ENCODE measurements at places on chromosomes 1 and 21.

- H3K27ac ChIP-seq, result no peak overlapping the region
- no peak overlapping the region for H3K4me3 ChIP-seq
- H3K27me3 ChIP-seq, result no peaks in the 10 kb centered on the region
- H3K36me3 ChIP-seq, result no peaks in the 10 kb centered on the region
These were observed 32.6 kb downstream of the TNFRSF8 start for GRCh38 chr1:12095452-12096263.

DNA sequence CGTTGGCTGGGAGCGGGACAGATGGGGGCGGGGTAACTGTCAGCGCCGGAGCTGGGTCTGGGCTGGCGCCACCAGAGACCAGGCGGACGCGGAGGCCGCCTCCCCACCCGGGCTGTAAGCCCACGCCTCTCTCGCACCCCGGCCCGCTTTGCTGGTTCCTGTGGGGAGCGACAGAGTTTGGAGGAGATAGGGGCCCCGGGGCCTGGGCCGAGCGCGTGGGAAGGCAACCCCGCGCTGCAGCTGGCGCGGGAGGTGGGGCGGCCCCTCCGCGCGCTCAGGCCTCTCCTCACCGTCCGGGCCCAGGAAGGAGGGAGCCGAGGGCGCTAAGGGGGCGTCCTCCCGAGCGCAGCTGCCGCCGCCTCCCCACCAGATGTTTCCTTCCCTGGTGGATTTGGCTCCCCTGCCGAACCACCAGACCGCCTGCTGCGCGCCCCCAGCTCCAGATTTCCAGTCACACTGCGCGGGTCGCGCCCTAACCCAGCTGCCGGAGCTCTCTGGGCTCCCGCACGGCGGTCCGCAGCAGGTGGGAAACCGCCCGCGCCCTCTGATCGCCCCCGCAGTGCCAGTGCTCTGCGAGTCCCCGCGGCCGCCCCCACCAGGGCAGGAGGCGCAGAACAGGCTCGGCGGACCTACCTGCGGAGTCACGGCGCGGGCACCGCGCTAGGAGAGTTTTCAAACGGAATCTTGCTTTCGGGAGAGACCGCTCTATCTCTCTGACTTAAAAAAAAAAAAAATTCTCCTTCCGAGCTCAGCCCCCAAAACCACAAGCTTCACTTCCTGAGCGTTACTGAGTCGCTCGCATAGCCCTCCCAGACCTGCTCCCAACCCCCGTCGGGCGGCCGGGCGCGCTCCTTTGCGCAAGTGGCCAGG lies 1.1 kb downstream of the GFI1 start:
- no peaks in the 10 kb centered on the region for H3K36me3 ChIP-seq
- H3K4me1 ChIP-seq, result peaks cover 33% of the 10 kb centered on the region
- peak overlapping the region; percentile 63 for H3K4me3 ChIP-seq
- peaks cover 60% of the 10 kb centered on the region for H3K27me3 ChIP-seq

- no peak overlapping the region for H3K4me3 ChIP-seq
- no peak overlapping the region for H3K27ac ChIP-seq
- no peak for DNase-seq
- H3K36me3 ChIP-seq, result peaks cover 4% of the 10 kb centered on the region
These were observed 43.0 kb downstream of the KDM1A start for GRCh38 chr1:23062271-23062670.

DNA sequence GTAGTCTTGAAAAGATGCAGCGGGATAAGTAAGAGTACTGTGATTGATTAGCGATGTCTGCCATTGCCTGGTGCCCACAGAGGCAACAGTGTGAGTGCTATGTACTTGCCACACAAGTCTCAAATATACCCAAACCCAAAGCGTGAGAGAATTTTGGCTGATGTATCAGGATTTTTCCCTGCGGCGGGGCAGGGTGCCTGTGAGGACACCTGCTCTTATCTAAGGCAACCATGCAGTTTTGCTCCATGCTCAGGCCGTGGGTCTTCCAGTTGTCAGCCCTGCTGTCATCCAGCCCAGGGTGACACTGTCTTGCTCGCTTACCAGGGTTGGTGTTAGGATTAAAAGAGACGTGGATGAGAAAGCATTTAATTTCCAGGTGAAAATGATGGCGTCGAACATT lies 202.7 kb downstream of the PTPRU start:
- no peak for DNase-seq
- H3K27me3 ChIP-seq, result no peaks in the 10 kb centered on the region
- H3K27ac ChIP-seq, result no peak overlapping the region

GRCh38 chr1:22053861-22054770 lies 1.6 kb downstream of the CDC42 start:
- DNase-seq, result no peak
- H3K27ac ChIP-seq, result peak overlapping the region; percentile 97
- peaks cover 10% of the 10 kb centered on the region for H3K4me1 ChIP-seq
- H3K4me3 ChIP-seq, result peak overlapping the region; percentile 81
- H3K27me3 ChIP-seq, result no peaks in the 10 kb centered on the region
- no peaks in the 10 kb centered on the region for H3K36me3 ChIP-seq

GRCh38 chr1:15952317-15953258 lies 23.3 kb downstream of the ZBTB17 start:
- H3K27me3 ChIP-seq, result no peaks in the 10 kb centered on the region
- no peak overlapping the region for H3K4me3 ChIP-seq
- no peak overlapping the region for H3K27ac ChIP-seq
- DNase-seq, result no peak
- H3K36me3 ChIP-seq, result no peaks in the 10 kb centered on the region
- peaks cover 7% of the 10 kb centered on the region for H3K4me1 ChIP-seq

- no peaks in the 10 kb centered on the region for H3K27me3 ChIP-seq
- H3K4me1 ChIP-seq, result peaks cover 13% of the 10 kb centered on the region
- no peaks in the 10 kb centered on the region for H3K36me3 ChIP-seq
- no peak overlapping the region for H3K27ac ChIP-seq
These were observed 11.4 kb downstream of the BLACAT1 start for GRCh38 chr1:205444300-205444930.

DNA sequence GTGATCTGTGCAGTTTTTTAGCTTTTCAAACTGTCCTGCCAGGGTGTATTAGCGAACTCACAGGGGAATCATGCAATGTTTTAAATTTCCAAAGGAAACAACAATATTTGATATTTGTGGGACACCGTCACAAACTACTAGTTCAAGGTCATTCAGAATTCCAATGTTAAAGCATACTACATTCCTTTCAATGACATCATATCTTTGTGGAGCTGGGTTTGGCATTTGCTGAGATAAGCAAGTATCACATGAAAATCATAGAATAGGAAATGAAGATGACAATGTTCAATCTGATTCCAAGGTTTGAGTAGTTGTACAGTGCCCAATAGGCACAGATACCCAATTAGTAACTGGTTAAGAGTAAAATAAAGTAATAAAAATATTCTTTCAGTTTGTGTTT lies 35.6 kb downstream of the NUF2 start:
- H3K27ac ChIP-seq, result no peak overlapping the region
- no peaks in the 10 kb centered on the region for H3K36me3 ChIP-seq
- no peak overlapping the region for H3K4me3 ChIP-seq
- H3K4me1 ChIP-seq, result no peaks in the 10 kb centered on the region
- no peaks in the 10 kb centered on the region for H3K27me3 ChIP-seq

GRCh38 chr1:95888941-95889390 lies 655.0 kb downstream of the RWDD3 start:
- H3K4me3 ChIP-seq, result no peak overlapping the region
- no peak for DNase-seq
- H3K36me3 ChIP-seq, result no peaks in the 10 kb centered on the region
- no peaks in the 10 kb centered on the region for H3K27me3 ChIP-seq

DNA sequence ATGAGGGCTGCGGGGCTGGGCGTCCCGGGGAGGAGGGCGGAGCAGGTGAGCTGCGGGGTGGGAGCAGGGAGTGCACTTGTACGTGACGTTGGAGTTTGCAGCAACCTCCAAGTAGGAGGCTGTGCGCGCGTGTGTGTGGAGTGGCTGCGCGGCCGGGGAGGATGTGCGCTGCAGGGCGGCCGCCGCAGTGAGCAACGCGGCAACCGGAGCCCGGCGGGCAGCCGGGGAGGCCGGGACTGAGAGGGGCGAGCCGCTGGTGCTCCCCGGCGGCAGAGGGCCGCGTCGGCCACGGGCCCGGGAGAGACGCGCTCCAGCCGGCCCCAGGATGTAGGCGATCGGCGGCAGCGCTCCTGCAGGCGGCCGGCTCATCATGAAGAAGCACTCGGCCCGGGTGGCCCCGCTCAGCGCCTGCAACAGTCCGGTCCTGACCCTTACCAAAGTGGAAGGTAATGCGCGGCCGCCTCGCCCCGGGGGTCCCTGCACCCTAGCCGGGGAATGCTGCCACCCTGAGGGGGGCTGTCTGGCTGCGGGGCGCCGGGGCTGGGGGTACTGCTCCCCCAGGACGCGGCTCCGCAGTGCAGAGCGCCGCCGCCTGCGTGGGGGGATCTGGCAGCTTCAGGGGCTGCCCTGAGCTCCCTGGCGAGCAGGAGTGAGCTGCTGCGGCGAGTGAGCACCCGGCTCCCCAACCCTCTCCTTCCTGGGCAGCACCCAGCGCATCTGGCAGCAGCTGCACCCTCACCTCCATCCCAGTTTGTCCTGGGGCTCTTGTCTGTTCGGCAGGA lies 158.9 kb upstream of the COA6 start:
- no peak overlapping the region for H3K27ac ChIP-seq
- H3K4me1 ChIP-seq, result peaks cover 4% of the 10 kb centered on the region
- H3K27me3 ChIP-seq, result peaks cover 15% of the 10 kb centered on the region
- DNase-seq, result no peak

DNA sequence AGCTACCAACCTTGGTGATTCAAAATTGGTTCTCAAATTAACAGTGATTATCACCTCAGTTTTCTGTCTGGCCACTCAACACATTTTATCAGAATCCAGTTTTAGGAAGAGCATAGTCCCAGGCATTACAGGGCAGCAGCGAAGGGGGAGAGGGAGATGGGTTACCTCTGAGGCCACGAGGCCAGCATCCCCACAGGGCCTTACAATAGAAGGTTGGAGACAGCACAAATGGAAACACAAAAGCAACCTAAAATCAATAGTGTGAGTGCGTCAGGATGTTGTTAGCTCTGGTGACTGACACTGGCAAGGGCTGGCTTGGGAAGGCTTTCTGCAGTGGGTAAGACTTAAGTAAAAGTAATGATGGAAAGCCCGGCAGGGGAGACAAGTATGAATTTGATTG lies 79.5 kb downstream of the JAK1 start:
- no peak overlapping the region for H3K4me3 ChIP-seq
- H3K4me1 ChIP-seq, result no peaks in the 10 kb centered on the region
- H3K27ac ChIP-seq, result no peak overlapping the region
- DNase-seq, result no peak
- no peaks in the 10 kb centered on the region for H3K27me3 ChIP-seq

- no peak overlapping the region for H3K4me3 ChIP-seq
- H3K27me3 ChIP-seq, result no peaks in the 10 kb centered on the region
- no peaks in the 10 kb centered on the region for H3K4me1 ChIP-seq
- peak overlapping the region; percentile 28 for H3K27ac ChIP-seq
These were observed 239.8 kb downstream of the SDCCAG8 start for GRCh38 chr1:243495442-243496186.

- no peaks in the 10 kb centered on the region for H3K36me3 ChIP-seq
- no peak overlapping the region for H3K27ac ChIP-seq
- no peaks in the 10 kb centered on the region for H3K27me3 ChIP-seq
These were observed 170.0 kb downstream of the NPHP4 start for GRCh38 chr1:5822266-5822665.

- no peaks in the 10 kb centered on the region for H3K36me3 ChIP-seq
- no peak overlapping the region for H3K27ac ChIP-seq
- H3K4me1 ChIP-seq, result no peaks in the 10 kb centered on the region
- DNase-seq, result no peak
- H3K4me3 ChIP-seq, result no peak overlapping the region
- no peaks in the 10 kb centered on the region for H3K27me3 ChIP-seq
These were observed 9.0 kb upstream of the IFNGR2 start for GRCh38 chr21:33394260-33394659.

DNA sequence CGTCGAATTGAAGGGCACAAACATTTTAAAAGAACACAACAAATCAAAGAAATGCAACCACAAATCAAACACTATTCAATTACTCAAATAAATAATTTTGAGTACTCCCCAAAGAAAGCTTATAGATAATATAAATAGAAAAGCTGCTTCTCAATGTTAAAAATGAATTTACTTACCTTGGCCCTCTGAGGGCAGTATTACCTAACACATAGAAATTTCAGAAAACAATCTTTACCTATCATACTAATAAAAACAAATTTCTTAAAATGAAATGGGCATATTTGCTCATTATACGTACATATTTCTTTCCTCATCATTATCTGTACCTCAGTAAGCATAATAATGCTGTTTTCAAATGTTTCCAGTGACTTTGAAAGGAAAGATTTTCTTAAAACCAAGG lies 141.8 kb downstream of the AKT3 start:
- no peak for DNase-seq
- H3K4me1 ChIP-seq, result no peaks in the 10 kb centered on the region
- no peaks in the 10 kb centered on the region for H3K36me3 ChIP-seq
- H3K4me3 ChIP-seq, result no peak overlapping the region

DNA sequence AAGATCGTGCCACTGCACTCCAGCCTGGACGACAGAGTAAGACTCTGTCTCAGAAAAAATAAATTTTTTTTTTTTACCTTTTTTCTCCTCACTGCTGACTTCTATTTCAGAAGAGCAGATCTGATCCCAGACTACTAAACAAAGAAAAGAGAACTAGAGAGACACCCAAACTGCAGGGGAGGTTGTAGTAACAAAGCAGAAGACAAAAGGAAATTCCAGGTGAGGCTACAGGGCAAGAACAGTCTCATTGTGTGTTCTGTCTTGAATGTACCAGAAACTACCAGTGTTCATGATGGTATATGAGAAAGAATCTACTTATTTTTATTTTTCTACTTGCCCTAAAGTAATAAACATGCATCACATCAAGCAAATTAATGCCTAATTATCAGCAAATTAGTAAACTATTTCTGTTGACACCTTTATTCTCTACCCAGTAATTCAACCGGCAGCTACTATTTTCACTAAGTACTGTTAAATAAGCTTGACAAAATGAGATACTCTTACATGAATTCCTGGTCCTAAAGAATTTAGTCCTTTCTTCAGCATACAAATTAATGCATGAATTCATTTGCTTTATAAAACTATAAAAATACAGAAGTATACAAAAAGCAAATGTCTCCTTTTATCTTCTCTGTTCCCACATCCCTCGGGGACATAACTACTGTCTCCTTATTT lies 40.6 kb downstream of the ARID4B start:
- H3K4me3 ChIP-seq, result no peak overlapping the region
- no peak overlapping the region for H3K27ac ChIP-seq
- no peaks in the 10 kb centered on the region for H3K36me3 ChIP-seq
- peaks cover 4% of the 10 kb centered on the region for H3K4me1 ChIP-seq
- DNase-seq, result no peak
- H3K27me3 ChIP-seq, result no peaks in the 10 kb centered on the region

DNA sequence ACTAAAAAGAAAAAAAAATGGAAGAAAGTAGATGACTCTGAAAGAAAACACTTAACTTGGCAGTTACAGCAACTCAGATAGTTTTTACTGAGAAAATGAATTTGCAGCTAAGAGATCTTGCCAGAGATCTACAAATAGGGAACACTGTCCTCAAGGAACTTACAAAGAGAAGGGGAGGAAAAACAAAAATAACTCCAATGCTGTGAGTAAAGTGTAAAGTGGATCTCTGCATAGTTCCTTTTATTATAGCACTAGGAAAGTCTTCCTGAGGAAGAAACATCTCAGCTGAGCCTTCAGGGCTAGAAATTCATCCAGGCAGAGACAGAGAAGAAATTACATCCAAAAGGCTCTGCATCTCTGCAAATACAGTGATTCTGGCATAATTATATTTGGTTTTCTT lies 3.9 kb downstream of the CD1B start:
- no peak overlapping the region for H3K4me3 ChIP-seq
- H3K27me3 ChIP-seq, result no peaks in the 10 kb centered on the region
- DNase-seq, result no peak
- no peaks in the 10 kb centered on the region for H3K36me3 ChIP-seq
- H3K27ac ChIP-seq, result no peak overlapping the region

All from colonic mucosa (tissue), 4 donors.